Renal cortex interstitium (tissue), 15 donors: ENCODE measurements at places on chromosomes 2 and 18.

GRCh38 chr2:234981197-234982095 is 29.6 kb downstream of the SH3BP4 start:
- peak; percentile 70 for DNase-seq

DNA sequence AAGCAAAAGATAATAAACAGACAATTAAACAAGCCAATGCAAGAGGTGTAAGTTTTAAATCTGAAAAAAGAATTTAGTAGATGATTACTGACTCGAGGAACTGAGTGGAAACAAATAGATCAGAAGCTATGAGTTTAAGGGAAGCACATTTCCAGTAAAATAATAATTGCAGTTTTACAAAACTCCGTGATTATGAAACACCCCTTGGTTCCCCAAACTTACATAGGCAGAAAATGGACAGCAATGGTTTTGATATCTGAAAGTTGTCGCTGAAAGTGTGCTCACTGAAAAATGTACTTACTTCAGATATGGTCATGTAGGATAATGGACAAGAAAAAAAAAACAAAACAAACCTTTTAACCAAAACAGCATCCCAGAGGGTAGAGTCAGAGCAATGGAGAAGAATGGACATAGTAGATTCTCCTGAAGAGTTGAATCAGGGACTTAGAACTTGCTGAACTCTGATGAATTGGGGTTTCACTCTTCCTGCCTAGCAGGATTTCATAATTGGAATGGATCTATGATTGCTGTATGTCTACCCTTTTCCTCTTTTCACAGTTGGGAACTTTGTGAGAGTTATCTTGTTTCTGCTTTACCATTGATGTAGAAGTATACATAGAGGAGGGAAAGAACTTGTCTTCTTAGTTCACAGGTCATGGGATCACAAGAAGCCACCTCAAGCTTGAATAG is 305.6 kb upstream of the ZEB2 start:
- DNase-seq, result no peak

DNA sequence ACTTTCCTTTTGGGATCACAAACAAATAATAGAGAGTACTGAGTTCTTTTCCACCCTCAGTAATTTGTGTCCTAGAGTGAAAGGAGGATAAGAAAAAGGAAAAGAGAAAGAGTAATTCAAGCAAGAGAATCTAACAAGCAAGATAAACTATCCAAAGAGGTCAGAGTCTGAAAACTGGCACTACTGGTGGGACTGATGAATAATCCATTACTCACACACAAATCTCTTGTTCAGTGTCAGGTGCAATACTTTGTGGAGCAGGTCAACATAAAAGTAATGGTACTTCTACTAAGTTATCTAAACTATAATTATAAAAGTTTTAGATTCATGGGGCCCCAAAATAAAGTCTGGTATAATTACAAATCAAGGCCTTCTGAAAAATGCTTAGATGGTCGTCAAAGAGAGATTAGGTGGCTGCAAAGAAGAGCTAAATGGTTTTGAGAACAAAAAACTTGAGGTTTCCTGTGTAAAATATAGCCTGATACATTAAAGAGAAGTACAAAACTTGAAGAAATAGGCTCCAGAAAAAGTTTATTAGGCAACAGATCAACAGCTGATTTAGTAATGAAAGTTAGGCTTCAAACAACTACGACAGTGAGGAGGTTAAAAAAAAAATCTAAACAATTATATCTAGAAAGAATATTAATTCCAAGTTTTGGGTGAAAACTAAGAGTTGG is 109.4 kb downstream of the BAZ2B start:
- no peak for DNase-seq

DNA sequence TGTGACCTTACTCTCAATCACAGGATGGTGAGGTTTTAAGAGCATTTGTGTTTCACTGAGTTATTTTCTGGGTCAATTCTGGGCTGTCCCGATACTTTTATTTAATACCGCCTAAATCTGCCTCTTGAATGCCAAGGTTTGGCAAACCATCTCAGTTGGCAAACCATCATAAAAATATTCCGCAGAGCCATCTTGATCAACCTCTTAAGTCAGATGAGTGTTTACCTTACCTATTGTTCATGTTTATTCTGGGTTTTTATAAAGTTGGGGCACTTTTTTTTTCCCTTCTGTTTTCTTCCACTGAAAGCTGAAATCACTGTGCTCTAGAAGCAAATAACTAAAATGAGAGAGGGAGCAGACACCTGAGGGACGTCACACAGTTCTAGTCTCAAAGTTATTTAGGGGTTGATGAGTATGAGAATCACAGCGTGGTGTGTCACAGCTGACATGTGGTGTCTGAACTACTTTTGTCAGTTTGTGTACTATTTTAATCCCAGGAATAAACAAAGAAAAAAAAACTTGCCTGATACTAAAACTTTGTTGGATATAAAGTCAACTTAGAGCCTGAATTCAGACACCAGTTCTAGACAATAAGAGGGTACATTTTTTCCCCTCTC is 48.6 kb downstream of the ETAA1 start:
- DNase-seq, result no peak

DNA sequence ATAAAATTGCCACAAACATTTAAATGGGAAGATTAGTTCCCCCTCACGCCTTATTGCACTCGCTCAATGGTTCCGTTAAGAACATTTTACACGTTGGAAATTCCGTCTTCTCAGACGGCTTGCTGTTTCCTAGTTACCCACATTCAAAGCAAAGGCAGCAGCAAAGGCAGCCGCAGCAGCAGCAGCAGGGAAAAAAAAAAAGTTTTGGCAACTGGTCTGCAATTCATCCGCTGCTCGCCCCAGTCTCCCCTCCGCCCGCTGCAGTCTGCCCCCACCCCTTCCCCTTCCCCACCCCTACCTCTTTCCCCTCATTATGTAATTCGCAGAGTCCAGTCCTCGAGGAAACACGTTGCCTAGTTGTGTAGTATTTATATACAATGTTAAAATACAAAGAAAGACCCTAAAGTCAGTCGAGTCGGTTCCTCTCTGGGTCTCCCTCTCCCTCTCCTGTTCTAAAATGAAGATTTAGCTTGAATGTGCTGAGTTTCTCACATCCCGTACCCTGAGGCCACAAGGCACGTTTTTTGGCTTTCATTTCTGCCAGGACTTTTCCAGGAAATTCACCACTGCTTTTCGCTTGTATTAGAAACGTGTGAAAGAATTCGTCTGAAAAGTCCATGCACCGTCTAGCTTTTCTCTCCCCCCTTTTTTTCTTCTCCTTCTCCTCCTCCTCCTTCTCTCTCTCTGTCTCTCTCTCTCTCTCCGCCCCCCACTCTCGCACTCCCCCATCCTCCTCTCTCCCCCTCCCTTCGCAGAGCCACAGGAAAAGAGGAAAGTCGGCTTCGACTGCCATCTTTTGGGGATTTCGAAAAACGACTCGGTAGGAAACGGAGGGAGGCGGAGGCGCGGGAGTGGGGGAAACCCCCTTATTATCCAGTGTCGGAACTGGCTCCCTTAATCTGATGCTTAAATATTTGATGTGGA is 140.0 kb downstream of the MEIS1 start:
- peak; percentile 91 for DNase-seq

DNA sequence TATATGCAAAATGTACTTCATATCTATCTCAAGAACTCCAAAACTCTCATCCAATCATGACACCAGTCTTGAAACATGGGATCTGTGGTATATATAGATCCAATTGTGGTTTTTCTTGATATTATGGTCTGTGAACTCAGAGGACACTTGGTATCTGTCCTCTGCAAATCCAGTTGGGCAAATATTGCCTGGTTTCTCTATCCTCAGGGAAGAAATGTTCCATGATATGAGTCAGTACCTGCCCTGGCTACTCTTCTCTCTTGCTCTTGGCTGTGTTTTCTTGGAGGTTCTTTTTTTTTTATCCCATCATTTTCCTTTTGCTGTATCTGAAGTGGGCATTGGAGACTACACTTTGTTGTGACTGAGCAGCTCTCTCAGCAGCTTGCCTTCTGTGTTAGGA is 10.9 kb downstream of the NBEAL1 start:
- no peak for DNase-seq
